Sciatic nerve (tissue), 2 donors: ENCODE measurements at places on chromosomes 16 and 17.
A peak's percentile ranks its signal among the peaks of the same experiment; 100 is the strongest.

DNA sequence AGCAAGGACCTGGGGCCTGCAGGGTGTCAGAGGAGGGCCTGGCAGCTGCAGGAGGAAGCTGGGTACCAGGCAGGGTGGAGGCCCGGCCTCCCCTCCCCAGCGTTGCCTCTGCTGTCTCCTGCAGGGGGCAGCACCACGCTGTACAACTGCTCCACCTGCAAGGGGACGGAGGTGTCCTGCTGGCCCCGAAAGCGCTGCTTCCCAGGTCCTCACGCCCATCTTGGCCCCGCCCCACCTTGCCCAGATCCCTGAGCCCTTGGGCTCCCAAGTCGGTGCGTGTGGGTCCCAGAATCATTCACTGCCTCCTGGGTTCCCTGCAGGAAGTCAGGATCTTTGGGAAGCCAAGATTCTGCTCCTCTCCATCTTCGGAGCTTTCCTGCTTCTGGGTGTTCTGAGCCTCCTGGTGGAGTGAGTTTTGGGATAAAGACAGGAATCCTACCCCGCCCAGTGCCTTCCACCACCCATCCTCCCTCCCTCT, 1.2 kb downstream of the TMEM95 start:
- DNase-seq, result peak; percentile 90

DNA sequence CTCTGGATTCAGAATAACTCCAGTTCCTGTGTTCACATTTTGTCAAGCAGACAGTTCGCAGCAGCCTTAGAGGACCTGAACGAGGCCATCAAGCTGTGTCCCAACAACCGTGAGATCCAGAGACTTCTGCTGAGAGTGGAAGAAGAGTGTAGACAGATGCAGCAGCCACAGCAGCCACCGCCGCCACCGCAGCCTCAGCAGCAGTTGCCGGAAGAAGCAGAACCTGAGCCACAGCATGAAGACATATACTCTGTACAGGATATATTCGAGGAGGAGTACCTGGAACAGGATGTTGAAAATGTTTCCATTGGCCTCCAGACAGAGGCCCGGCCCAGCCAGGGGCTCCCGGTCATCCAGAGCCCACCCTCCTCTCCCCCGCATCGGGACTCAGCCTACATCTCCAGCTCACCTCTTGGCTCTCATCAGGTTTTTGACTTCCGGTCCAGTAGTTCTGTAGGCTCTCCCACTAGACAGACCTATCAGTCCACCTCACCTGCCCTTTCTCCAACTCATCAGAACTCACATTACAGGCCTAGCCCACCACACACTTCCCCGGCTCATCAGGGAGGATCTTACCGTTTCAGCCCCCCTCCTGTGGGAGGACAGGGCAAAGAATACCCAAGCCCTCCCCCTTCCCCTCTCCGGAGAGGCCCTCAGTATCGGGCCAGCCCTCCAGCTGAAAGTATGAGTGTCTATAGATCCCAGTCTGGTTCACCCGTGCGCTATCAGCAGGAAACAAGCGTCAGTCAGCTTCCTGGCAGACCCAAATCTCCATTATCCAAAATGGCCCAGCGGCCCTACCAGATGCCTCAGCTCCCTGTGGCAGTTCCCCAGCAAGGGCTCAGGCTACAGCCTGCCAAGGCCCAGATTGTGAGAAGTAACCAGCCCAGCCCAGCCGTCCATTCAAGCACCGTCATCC, 25.9 kb downstream of the CYB561 start:
- no peak for DNase-seq

DNA sequence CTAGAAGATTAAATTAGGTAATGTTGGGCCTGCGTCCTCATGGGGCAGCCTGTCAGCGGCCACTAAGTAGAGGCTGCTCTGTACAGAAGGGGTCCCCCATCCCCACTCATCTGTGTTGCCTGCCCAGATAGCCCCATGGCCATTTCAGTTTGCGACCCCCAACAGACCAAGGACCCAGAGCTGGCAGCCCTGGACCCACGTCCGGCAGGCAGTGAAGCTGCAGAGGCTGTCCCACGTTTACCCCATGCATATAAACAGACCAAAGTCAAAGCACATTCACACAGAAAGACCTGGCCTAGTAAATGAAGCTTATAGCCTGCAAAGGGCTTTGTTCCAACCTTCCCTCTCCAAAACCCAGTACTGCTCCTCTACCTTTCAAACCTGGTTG, 4.6 kb downstream of the PDF start:
- DNase-seq, result peak; percentile 46

- no peak for DNase-seq
These were observed 34.2 kb downstream of the MPHOSPH6 start for GRCh38 chr16:82135844-82136243.

GRCh38 chr17:51954232-51954765, 204.2 kb downstream of the CA10 start:
- no peak for DNase-seq

DNA sequence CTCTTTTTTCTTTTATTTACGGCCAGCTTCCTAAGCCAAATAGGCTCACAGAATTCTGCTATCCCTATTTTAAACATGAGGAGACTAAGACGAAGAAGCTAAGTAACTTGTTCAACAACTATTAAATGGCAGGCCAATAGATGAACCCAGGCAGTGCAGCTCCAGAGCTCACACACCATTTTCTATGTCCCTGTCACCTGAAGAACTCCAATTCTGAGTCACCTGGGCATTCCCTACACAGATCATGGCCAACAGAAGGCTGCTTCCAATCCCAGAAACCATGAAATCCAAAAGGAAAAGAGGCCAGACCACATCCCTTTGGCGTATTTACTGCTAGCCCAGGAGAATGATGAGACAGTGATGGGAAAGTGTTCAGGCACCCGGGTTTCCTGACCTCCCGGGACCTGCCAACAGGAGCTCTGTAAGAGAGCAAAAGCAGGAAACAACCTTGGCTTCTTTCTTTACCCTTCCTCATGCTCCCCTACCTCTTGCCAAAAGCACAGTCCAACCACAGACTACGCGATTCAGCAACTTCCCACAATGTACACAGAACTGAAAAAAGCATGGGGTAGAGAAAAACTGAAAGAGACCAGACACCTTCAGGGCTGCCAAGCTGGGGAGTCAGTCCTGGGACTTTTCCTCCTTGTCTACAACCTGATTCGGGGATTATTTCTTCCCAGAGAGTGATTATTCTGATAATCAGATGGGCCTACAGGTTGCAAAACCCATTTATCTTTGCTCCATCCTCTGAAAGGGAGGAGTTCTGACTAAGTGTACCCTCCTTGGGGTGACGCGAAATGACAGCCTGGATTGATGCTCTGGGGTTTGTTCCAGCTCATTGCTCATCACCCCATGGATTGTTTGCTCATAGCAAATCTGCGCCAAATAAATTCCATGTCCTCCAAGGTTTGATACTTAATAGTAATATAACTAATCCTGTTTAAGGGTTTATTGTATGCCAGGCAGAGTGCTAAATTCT, 47.8 kb upstream of the HAS3 start:
- DNase-seq, result no peak

GRCh38 chr17:42512733-42513251, 23.2 kb upstream of the NAGLU start:
- DNase-seq, result no peak

GRCh38 chr16:50297301-50298074, 31.1 kb downstream of the ADCY7 start:
- peak; percentile 55 for DNase-seq

GRCh38 chr16:89173174-89173921, 1.8 kb downstream of the CDH15 start:
- no peak for DNase-seq
